ENCODE measurements at places on chromosomes 3 and 15.

DNA sequence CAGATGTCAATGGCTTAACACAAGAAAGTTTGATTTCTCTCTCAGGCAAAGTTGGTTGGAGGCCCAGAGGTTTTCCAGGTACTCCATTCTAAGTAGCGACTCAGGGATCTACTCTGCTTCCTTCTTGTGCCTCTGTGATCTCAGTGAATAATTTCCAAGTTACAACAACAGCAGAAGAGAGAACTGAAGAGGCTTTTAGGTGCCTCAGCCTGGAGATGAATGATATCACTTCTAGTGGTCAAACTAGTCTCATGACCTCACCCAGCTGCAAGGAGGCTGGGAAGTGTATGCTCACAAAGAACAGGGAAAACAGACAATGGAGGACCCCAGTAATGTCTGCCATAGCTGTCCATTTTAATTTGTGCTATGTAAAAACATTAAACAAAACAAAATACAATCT is 4.6 kb upstream of the PRICKLE2 start:
- DNase-seq: no peak

- no peak for DNase-seq
Measured at GRCh38 chr3:1288805-1289494, 196.1 kb downstream of the CNTN6 start.

- no peak for DNase-seq
Measured at GRCh38 chr15:27459836-27460235, 488.9 kb downstream of the GABRG3 start.

DNA sequence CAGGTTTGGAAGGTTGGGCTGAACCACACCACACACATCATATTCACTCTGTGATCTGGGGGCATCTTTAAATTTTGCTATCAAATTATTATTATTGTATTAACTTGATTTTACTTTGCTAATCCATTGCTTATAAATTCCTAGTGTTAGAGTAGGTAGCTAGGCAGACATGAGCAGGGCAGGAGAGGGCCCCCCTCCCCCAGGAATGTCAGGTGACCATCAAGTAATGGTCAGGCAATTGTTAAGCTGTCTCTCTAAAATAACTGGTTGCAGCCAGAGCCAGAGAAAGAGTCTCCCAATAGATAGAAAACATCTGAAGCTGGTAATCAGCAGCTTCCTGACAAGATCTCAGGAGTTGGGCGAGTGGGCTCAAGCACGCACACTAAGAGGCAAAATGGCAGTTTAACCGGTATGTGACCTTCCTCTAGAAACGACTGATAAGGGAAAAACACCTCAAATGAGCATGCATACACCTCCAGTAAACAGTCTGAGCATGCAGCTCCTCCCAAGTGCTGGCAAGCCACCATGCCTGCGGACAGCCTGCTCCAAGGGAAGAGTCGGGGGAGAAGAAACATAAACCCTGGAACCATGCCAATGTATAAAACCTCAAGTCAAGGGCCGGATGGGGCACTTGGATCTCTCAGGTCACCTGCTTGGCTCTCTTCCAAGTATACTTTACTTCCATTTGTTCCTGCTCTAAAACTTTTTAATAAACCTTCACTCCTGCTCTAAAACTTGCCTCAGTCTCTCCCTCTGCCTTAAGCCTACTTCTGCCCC is 3.1 kb upstream of the CXCR6 start:
- DNase-seq: no peak

DNA sequence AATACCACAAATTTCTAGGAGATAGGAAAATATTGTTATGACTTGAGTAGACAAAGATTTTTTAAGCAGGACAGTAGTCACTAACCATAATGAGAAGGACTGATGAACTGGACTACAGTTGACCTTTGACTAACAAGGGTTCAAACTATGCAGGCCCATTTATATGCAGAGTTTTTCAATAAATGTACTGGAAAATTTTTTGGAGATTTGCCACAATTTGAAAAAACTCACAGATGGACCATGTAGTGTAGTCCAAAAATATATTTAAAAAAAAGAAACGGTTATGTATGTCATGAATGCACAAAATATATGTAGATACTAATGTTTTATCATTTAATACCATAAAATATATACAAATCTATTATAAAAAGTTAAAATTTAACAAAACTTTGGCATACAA is 151.8 kb downstream of the LRRN1 start:
- no peak for DNase-seq

DNA sequence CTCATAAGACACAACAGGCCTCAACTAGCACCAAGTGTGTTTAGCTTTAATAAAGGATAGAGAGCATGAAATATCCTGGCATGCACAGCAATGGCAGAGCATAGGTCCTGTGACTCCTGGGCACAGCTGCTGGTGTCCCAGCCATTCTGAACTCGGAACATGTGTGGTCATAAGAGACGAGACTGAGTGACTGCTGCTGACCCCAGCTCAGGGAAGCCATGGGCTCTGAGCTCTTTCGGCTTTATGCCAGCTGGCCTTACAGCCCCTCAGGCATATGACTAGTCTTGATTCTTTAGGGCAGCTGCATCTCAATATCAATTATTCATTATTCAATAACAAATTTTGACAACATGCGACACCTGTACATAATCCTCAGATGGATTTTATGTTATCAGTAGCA is 62.4 kb upstream of the TOPAZ1 start:
- no peak for DNase-seq

DNA sequence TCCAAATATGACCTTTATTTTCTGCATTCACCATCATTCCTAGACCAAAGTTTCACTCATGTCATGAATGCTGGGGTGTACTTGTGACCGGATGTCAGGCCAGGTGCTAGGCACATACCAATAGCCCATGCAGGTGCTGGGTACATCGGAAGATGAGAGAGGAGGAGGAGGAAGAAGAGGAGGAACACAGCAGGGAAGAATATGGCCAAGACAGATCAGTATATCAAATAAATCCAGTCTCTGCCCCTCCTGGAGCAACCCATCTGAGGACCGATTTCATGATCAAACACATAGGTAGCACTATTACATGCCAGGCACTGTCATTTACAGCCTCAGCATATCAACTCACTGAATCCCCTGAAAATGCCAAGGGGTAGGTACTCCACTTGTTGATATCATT is 3.0 kb upstream of the WNT7A start:
- no peak for DNase-seq

- no peak for DNase-seq
Measured at GRCh38 chr15:38701149-38701548, 136.5 kb upstream of the RASGRP1 start.

Data from stimulated activated CD8-positive, alpha-beta memory T cell treated with anti-CD3 and anti-CD28 coated beads, Interleukin-4, amount 100 ng/mL, for 1 hour (primary cell).